ENCODE measurements at places on chromosomes 12 and 14. TPM values are rescaled to one million over a fixed set of nuclear protein-coding genes. Genes with fewer than 3 reads are reported as not detected.

The GPR137C gene
- 1.3 TPM for total RNA-seq

The ASPG gene
- 112 TPM for total RNA-seq

The TBX3 gene
- total RNA-seq = 23.0 TPM

The PTCSC3 gene
- not detected for total RNA-seq

The SCN8A gene
- total RNA-seq = 12.7 TPM

The IRF9 gene
- 57.8 TPM for total RNA-seq

DNA sequence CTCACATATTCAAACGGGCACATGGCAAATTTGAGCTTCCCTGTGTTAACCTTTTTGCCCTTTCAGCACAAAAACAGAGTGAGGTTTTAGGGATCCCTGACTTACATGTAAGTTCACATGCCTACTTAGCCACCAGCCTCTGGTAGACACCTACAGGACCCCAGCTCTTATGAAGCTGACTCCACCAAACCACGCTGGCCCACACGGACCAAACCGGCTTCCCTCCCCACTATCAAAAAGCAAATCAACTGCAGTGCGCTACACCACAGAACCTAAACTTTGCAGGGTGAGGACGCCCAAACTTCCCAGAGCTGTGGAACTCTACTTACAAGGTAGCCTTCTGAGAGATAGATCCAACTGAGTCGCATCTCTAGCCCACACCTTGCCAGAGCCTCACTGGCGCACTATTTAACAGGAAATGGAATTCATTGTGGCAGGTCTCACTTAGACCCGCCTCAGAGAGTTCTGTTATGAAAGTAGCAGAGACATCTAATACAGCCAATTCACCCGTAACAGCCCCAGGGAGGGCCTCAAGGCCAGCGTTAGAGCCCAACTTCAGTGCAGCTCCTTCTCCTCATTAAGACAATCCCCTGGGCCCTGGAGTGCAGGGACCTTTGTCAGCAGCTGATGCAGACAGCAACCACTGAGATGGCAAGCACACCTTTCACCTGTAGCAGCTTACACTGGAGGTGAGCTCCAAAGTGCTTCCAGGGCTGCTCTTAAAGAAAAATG, 49.2 kb downstream of the SH2B3 start:
- DNase-seq = no peak

GRCh38 chr12:103917873-103918272, 12.3 kb upstream of the HSP90B1 start:
- no peak for DNase-seq

DNA sequence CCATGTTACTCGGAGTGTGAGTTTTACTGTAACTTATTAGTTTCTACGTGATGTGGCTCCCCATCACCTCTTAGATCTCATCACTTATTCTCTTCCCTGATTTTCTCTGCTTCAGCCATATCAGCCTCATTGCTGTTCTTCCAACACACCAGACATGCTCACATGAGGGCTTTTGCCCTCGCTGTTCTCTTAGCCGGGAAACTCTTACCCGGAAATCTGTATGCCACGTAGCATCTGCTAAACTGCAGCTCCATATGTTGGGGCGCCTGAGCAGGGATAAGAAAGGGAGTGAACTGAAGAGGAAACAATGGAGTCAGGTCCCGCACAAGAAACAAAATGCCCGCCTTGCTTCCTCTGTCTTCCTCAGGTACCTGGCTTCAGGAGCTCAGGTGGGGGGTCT, 16.6 kb downstream of the SMUG1 start:
- DNase-seq = no peak

DNA sequence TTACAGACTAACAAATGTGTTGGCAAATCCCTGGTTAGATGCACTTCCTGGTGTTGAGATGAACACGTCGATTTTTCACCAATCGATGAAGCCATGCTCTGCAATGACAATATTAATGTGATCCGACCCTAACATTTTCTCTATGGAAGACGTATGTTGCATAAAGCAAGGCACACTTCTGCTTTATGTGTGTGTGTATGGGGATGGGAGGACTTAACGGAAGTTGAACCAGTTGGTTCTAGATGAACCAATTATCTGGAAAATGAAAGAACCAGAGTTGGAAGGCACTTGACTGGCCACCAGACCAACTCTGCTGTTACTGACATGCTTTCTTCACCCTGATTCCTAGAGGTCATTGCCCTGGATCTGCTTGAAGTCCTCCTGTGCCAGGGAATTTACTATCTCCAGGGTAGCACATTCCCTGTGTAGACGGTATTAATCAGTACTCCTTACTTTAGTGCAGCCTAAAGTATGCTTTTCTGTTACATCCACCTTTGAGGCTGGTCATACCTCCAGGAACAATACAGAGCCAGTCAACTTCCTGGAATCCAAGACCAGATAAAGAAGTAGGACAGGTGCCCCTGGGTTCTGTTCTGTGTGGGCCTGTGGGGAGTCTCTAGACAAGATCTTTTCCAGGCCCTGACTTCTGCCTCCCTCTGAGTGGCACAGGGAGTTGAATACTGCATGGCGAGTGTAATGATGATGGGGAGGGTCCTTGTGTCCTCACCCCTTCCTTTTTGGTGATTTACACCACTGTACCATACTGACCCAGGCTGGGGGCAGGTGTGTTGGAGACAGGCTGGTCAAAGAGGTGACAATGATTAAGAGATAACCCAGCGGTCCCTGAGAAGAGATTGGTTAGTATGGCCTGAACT, 4.1 kb downstream of the SDR39U1 start:
- no peak for DNase-seq

DNA sequence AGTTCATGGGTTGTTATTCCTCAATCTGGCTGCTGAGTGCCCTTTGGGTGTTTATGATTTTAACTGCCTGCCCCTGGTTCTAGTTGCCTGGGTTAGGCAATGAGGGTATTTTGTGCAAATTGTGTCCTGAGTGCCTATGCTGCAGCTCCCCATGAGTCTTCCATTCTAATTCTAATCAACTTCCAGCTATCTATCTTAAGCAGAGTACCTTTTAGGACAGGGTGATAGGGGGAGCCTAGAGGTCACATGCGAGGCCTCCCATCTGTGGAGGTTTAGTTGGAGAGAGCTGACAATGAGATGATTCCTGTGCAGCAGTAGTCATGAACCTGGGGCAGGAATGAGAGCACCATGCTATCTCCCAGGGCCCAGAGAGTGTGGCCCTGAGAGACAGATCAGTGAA, 225.9 kb upstream of the PLEKHG7 start:
- no peak for DNase-seq

GRCh38 chr12:123085730-123086487, 65.0 kb downstream of the PITPNM2 start:
- no peak for DNase-seq

DNA sequence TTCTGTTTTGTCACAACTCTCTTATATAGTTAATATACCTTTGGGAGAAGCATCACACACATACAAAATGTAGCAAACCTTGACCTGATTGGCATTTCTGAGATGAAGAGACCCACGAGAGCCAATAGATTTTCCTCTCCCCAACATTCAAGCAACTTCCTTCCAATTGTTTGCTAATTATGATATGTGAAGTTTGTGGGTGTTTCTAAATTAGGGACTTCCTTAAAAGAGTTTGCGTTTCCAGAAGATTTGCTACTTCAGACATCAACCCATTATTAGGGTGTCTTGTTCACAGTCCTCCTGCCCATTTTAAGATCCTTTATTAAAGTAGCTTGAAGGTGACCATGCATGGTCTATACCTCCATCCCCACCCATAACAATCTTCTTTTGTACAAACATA, 9.4 kb downstream of the AICDA start:
- DNase-seq = no peak

DNA sequence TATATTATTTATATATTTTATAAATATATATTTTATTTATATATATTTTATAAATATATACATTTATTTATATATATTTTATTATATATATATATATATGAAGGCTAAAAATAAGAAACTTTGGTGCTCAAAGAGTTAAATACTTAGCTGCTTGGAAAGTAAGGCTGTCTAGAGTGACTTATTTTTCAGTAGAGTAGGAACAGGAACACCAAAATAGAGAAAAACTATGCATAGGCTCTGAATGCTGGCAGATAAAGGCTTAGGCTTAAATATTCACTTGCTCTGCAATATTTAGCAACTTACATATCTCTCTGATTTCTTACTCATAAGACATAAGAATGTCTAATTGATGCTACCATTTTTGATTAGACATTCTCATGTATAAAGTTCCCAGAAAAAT, 991.2 kb downstream of the VRK1 start:
- no peak for DNase-seq

DNA sequence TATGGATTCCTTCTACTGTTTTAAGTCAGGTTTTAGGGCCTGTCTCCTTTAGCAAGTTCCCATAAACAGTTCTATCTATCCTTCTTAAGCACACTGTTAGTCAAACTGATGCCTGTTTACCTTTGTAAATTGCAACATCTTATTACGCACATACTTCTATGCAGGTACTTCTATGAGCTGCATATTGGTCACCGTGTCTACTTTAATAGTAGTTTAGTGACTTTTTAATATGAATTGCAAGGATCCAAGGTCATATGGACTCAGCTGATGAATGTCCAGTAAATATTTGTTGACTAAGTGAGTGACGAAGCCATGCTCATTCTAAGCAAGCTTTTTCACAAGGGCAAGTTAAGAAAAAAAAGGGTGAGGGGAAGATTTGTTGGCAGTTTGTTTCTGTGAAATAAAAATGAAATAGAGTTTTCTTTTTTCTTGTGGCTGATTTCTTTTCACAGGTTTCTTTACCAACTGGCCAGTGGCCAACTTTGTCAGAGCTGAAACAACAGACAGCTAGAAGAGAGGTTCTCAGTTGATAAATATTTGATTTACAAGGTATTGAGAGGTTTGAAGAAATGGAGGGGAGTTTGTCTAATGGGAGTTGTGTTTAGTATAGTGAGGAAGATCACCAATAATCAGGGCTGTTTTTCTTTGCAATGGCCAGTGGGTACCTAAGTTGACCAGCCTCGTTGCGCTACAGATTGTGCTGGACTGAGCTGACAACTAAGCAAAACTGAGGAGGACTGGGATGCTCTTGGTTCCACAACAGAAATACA, 141.1 kb downstream of the SLC15A5 start:
- DNase-seq = no peak

GRCh38 chr14:58078068-58078467, 73.9 kb downstream of the ARMH4 start:
- DNase-seq = no peak

DNA sequence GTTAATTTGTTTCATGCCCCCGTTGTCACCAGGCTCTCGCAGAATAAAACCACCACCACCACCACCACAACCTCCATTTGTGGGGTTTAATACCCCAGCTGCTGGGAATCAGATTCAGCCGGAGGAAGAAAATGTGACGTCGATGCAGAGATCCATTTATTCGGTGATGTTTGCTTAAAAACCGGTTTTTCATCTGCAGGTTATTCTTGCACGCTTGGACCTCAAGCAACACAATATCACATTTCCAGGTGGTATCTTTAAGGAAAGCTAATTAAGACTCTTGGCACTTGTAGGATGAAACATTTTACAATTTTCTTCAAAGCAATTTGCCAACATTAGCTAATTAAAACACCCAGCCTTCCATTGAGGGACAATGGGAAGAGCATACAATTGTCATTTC, 39.8 kb downstream of the SPRING1 start:
- DNase-seq = no peak

GRCh38 chr12:25269701-25270100, 19.0 kb upstream of the KRAS start:
- DNase-seq = no peak

- DNase-seq = no peak
Observed at GRCh38 chr14:88831284-88831683, 6.8 kb downstream of the TTC8 start.

GRCh38 chr12:124428792-124429281, 133.9 kb downstream of the RFLNA start:
- no peak for DNase-seq

GRCh38 chr14:30768791-30769190, 105.6 kb upstream of the COCH start:
- no peak for DNase-seq

GRCh38 chr12:46562625-46563225, 190.2 kb upstream of the SLC38A2 start:
- no peak for DNase-seq

DNA sequence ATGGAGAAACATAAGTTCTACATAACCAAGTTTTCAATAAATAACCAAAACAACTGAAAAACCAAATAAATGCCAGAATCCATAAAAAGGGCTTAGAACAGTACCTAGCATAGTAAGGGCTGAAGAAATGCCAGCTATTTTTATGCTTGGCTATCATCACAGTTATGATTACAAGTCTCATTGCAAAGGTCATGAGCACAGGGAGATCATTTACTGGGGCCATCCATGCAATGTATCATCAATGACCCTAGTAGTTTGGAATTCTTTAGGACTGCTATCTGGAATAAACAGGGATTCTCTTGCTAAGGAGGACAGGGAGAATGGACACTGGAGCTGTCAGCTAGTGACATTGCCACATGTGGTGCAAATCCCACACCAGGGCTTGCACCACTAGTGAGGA, 92.5 kb upstream of the NAP1L1 start:
- DNase-seq = no peak

DNA sequence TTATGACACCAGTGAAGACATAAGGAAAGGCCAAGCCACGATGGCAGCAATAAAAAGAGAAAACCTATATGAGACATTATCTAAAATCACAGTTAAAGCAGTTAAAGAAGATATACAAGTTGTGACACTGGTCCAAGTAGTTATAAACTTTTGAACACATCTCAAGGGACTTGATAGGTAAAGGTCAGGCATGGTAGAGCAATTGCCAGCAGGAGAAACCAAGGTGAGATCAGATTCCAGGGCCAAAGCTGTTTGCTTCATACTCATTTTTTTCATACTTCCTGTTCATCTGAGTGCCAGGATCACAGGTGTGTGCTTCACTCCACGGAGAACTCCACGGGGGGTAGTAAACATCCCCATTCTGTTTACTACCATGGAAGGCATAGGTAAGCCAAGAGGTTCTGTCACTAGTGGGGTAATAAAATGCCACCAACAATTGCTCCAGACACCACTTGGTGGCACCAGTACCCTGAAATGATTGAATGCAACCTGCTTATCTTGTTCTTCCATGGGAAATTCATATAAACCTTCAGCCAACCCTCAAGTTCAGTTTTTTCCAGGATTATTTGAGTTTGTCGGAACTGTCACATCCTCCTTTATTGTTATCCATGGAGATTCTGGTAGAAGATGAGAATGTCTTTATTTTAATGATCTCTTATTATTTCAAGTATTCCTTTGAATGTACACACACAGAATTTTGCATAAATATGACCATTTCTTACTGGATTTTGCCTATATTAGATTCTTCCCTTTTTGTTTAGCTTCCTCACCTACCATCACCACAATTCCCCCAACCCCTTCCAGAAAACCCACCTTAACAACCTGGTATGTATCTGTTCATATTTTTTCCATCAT, 59.2 kb upstream of the TSPAN8 start:
- peak; percentile 56 for DNase-seq

DNA sequence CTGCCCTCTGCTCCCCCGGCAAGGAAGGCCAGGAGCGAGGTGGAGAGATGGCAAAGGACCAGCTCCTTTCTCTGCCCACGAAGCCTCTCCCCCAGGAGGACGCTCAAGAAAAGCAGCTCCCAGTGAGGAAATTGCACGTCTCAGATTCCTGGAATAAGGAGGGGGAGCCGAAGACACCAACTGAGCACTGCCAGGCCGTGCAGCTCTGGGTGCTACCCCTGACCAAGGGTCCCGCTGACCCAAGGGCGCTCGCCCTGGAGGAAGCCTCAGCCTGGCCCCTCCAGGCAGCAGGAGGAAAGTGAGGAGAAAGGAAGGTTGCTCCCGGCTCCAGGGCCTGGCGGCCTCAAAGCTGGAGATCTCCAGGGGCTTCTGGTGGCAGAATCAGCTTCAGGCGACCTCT, 174.1 kb upstream of the SFSWAP start:
- DNase-seq = no peak

GRCh38 chr14:70014406-70015095, 135.3 kb downstream of the SMOC1 start:
- no peak for DNase-seq
